ENCODE measurements at places on chromosomes 5 and 9.
A peak's percentile ranks its signal among the peaks of the same experiment; 100 is the strongest.

DNA sequence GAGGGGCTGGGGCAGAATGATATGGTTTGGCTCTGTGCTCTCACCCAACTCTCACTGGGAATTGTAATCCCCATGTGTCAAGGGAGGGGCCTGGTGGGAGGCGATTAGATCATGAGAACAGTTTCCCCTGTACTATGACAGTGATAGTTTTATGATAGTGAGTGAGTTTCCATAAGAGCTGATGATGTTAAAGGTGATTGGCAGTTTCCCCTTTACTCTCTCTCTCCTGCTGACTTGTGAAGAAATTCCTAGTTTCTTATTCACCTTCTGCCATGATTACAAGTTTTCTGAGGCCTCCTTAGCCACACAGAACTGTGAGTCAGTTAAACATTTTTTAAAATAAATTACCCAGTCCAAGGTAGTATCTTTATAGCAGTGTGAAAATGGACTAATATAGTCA lies 120.4 kb upstream of the CDH9 start:
- no peak for DNase-seq

GRCh38 chr9:95892690-95893089 lies 17.2 kb downstream of the ERCC6L2 start:
- DNase-seq: no peak

GRCh38 chr9:108565651-108566378 lies 290.0 kb downstream of the ACTL7B start:
- peak; percentile 85 for DNase-seq

DNA sequence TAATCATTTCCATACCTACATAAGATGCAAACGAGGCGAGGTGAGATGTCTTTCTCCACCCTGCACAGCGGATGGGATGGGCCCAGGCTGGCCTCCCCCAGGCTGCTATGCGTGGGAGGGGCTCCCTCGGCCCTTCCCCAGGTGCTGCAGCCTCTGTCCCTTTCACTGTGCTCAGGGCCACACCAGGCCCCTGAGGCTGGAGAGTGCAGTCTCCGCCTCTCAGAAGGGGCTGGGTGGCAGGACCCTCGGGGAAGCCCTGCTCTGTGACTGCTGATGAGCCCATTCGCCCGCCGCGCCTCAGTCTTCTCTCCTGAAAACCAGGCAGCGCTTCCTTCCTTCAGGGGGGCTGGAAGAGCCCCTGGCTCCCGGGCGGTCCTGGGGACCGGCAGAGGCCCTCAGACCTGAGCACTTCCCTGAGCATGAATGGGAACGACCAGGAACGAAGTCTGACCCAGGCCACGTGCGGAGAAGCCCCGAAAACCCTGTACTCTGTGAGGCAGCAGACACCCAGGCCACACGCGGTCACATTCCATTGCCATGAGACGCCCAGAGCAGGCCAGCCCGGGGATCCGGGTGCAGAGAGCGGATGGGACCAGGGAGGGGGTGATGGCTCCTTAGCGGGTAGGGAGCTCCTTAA lies 21.9 kb upstream of the NOTCH1 start:
- no peak for DNase-seq

All from NCI-H345 (cell line).